ENCODE measurements at places on chromosomes 4 and X. TPM values are rescaled to one million over a fixed set of nuclear protein-coding genes. Genes with fewer than 3 reads are reported as not detected.

DNA sequence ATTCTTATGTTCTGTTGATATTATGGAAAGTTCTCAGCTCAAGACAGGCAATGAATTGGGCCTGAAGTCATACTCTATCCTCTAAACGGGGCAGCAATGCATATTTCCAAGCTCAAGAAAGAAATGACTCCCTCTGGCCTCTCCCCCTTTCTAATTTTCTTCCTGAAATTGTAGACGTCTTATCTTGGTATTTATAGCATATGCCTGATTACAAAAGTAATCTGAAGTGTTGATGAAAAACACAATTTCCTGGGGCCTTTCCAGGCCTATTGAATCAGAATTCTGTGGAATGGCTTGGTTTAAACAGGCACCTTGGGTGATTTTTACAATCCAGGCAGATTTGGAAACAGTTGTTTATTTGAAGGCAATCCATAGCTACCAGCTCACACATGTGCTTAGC, 21.4 kb upstream of the PGRMC2 start:
- H3K27ac ChIP-seq: no peak overlapping the region
- H3K27me3 ChIP-seq: no peaks in the 10 kb centered on the region
- no peak overlapping the region for H3K4me3 ChIP-seq
- H3K4me1 ChIP-seq: no peaks in the 10 kb centered on the region
- no peak for DNase-seq

DNA sequence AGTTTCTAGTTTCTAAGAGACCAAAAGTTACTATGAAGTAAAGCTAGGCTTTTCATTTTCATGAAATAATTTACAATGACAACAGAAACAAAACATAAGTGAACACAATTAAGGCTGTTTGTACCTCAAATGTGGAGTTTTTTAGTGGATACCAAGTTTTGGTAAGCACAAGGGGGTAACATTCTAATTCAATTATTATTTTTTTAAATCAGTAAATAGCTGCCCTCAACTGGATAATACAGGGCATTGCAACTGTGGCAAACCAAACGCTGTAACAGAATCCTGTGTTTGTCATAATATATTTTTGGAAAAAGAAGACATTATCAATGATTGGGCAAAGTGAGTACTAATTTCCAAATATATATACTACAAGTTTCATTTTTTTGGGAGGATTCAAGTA, 150.3 kb downstream of the FBXW7 start:
- H3K4me1 ChIP-seq: no peaks in the 10 kb centered on the region
- H3K36me3 ChIP-seq: no peaks in the 10 kb centered on the region
- no peak for DNase-seq
- no peak overlapping the region for H3K27ac ChIP-seq
- H3K27me3 ChIP-seq: no peaks in the 10 kb centered on the region
- no peak overlapping the region for H3K4me3 ChIP-seq

The SLC7A11 gene
- total RNA-seq: 0.22 TPM

DNA sequence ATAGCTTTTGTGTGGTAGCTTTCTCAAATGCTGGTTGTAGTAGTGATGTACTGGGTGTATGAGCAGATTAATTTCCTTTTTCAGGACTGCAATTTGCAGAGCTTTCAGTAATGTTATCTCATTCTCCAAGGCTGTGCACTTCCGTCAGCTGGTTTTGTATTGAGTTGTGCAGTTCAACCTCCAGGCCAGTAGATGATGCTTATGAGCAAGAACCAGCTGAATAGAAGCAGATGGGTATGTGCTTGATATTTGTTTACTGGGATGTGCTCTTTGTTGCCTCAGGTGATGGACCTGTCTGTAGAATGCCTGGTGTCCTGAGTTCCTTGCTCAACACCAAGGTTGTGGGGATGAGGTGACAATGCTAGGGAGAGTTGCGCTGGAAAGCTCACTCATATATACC, 462.8 kb downstream of the PCDH18 start:
- H3K27ac ChIP-seq: no peak overlapping the region
- H3K4me1 ChIP-seq: no peaks in the 10 kb centered on the region
- no peaks in the 10 kb centered on the region for H3K27me3 ChIP-seq
- H3K4me3 ChIP-seq: no peak overlapping the region

The CTAG1A gene
- not detected for total RNA-seq

GRCh38 chrX:15864023-15864422, 9.4 kb upstream of the AP1S2 start:
- H3K4me1 ChIP-seq: peaks cover 3% of the 10 kb centered on the region
- H3K27me3 ChIP-seq: no peaks in the 10 kb centered on the region
- no peak overlapping the region for H3K4me3 ChIP-seq
- H3K27ac ChIP-seq: no peak overlapping the region

The KANTR gene
- 26.8 TPM for total RNA-seq

Data from B cell (primary cell).